ENCODE measurements at places on chromosomes 5 and 9.

DNA sequence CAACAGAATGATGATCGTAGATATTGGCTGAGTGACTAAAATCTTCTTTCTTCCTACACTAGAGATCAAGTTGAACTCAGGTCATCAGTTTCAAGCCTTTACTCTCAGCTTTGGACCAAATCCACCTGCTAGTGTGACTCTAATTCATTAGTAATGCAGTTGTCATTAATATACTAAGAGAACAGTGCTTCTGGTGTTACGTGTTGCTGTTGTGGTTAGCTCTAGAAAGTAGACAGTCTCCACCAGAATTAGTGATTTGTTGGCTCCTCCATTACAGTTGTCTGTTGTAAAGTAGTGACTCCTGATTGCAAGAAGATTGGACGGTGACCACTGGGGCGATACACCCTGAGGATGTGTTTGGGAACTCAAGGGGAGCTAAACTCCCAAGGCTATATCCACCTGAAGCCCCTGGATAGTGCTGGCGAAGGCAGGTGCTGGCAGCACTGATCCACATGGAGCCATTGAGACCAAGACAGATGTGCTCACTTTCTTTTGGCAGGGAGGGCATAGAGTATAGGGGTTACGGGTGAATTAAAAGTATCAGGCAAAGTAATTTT, 3.1 kb downstream of the CAMK4 start:
- DNase-seq: peak; percentile 31

- no peak for DNase-seq
These were observed 427.8 kb downstream of the CDH9 start for GRCh38 chr5:26610577-26610976.

- DNase-seq: no peak
These were observed 22.4 kb downstream of the TRIO start for GRCh38 chr5:14165375-14166106.

DNA sequence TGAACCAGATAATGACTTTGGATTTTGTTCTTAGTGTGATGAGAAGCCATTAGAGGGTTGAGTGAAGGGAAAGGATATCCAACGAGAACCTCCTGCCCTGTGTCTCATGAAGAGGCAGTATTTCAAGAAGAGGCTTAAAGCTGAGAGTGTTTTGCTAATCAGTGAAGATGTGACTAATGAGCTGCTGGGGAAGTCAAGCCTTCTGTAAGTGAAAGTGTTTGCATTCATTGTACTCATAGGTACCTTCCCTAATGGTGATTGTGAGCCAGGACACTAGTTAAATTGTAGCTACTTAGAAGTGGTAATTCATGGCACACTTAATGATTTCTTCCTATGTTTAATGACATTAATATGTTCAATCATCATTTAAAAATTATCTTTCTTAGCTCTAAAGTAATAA, 23.7 kb downstream of the PIP5K1B start:
- DNase-seq: no peak

GRCh38 chr5:103360475-103360874, 101.9 kb downstream of the MACIR start:
- DNase-seq: no peak

Measured in activated CD4-positive, alpha-beta T cell treated with anti-CD3 and anti-CD28 coated beads, Interleukin-2, amount 50 U/mL, for 16 hours (primary cell).